Activated CD4-positive, alpha-beta T cell treated with anti-CD3 and anti-CD28 coated beads, Interleukin-2, amount 50 U/mL, for 48 hours (primary cell): ENCODE measurements at places on chromosomes 12 and 14.
A peak's percentile ranks its signal among the peaks of the same experiment; 100 is the strongest.

- DNase-seq, result no peak
Measured at GRCh38 chr14:93369713-93370266, 22.8 kb downstream of the COX8C start.

GRCh38 chr12:79725987-79726386 lies 35.2 kb upstream of the PAWR start:
- DNase-seq, result no peak

DNA sequence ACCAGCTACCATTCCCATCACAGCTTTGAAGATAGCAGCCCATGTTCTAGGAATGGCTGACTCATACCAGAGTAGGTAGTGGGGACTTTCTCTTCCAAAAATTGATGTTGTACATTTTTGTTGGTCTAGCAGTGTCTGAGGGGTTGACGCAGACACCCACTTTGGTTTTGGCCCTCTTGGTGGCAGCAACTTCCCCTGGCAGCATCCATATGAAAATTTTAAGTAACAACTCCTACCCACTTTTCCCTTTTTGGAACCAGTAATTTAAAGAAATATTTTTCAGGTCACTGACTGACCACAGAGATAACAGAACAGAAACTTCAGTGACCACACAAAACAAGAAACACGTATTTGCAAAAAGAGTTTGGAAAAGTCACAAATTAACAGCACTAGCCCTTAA lies 162.0 kb upstream of the TMCC3 start:
- no peak for DNase-seq

GRCh38 chr12:70557583-70558191 lies 79.5 kb downstream of the PTPRB start:
- DNase-seq, result no peak

GRCh38 chr12:111276146-111276545 lies 92.7 kb downstream of the PHETA1 start:
- no peak for DNase-seq

GRCh38 chr12:54201001-54201794 lies 12.4 kb upstream of the SMUG1 start:
- peak; percentile 68 for DNase-seq

DNA sequence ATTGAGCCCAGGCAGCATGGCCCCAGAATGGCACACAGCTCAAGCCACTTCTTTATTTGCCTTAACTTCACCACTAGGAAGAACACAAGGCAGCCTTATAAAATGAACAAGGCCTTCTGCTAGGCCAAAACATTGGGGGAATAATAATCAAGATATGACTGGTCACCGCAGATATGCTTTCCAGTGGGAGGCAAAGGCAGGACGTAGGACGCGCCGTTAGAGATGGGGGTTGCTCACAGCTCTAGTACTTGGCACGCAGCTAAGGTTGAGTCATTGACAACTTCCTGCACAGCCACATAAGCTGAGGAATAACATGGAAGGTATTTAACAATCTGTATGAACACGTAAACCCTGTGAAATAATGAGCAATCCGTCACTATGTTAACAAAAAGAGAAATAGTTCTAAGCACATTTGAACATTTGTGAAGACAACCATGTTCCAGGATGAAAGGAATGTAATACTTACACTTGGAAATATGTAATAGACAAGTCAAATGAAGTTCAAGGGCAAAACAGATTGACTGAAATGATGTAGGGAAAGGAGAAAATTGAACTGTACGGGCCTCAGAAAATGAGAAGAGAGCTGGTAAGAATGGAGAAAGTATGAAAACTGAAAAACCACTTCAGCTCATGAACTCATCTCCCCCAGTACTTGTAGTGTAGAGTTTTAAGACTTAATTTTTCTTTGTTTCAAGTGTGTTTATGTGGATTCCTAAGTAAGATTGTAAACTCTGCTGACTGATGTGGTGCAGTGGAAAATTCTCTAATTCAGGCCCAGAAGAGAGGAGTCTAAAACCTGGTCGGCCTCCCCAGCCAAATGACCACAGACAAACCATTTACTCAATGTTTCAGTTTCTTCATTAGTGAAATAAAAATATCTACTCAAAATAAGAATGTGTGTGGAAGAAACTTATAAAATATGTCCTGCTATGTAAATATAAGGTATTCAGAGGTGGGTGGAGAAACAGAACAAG lies 59.3 kb upstream of the CCDC91 start:
- DNase-seq, result peak; percentile 8
